ENCODE measurements at places on chromosomes 3 and 15. TPM values are rescaled to one million over a fixed set of nuclear protein-coding genes. Genes with fewer than 3 reads are reported as not detected.

The PTX3 gene
- 40.2 TPM for total RNA-seq

GRCh38 chr15:89230277-89230676, 8.9 kb upstream of the RLBP1 start:
- DNase-seq, result no peak

- DNase-seq, result no peak
Observed at GRCh38 chr3:62364191-62364590, 9.2 kb downstream of the FEZF2 start.

- DNase-seq, result no peak
Observed at GRCh38 chr3:158148218-158148617, 38.3 kb downstream of the RSRC1 start.

DNA sequence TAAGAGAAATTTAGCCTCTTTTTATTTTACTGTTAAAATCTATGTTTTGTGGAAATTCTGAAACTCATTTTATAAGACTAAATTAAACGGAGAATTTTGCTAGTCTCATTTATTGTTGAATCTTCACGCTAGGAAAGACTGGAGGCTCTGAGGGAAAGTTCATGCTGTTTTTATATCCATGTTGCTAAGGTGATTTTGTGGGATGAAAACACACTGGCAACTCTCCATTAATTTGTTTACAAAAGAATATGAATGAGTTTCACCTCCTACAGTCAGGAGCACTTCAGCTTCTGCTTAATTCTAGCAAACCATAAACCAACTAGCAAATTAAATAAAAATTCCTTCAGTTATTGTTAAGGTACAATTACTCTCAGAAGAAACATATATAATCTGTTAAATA, 195.4 kb downstream of the RAP2B start:
- DNase-seq, result no peak

Data from chondrocyte (in vitro differentiated cells).